ENCODE measurements at places on chromosomes 2 and 18. TPM values are rescaled to one million over a fixed set of nuclear protein-coding genes. Genes with fewer than 3 reads are reported as not detected.

Gene UGT1A5
- not detected for total RNA-seq

Gene KIF1A
- under 0.01 TPM for total RNA-seq

Gene POTEI
- total RNA-seq: not detected

Gene MRPL44
- total RNA-seq: 23.0 TPM

Gene DNAJC5G
- total RNA-seq: not detected

Gene FSHR
- total RNA-seq: under 0.01 TPM

Gene SKA1
- total RNA-seq: 0.95 TPM

Gene TMEM200C
- total RNA-seq: 0.43 TPM

Gene C2orf69
- 8.7 TPM for total RNA-seq

Gene SPEG
- total RNA-seq: 7.8 TPM

Gene CTNNA2
- total RNA-seq: not detected

Gene CRACDL
- not detected for total RNA-seq

Gene SERPINB13
- not detected for total RNA-seq

Gene MAB21L4
- not detected for total RNA-seq

Gene REL
- 1.7 TPM for total RNA-seq

Gene TBR1
- total RNA-seq: not detected

Gene FARSB
- 4.7 TPM for total RNA-seq

Gene NEU2
- not detected for total RNA-seq

Gene TFPI
- 147 TPM for total RNA-seq

Gene FAM124B
- total RNA-seq: under 0.01 TPM

Gene EFHD1
- not detected for total RNA-seq

Gene LHCGR
- not detected for total RNA-seq

Gene EFR3B
- 0.26 TPM for total RNA-seq

Gene SNORC
- total RNA-seq: 0.79 TPM

Measured in bronchial smooth muscle cell (primary cell).